NCI-H1092 (cell line): ENCODE measurements at places on chromosomes 16 and 17.

- no peak for DNase-seq
Observed at GRCh38 chr17:7997186-7997585, 5.2 kb upstream of the GUCY2D start.

- no peak for DNase-seq
Observed at GRCh38 chr17:49255125-49255524, 24.5 kb upstream of the PHOSPHO1 start.

DNA sequence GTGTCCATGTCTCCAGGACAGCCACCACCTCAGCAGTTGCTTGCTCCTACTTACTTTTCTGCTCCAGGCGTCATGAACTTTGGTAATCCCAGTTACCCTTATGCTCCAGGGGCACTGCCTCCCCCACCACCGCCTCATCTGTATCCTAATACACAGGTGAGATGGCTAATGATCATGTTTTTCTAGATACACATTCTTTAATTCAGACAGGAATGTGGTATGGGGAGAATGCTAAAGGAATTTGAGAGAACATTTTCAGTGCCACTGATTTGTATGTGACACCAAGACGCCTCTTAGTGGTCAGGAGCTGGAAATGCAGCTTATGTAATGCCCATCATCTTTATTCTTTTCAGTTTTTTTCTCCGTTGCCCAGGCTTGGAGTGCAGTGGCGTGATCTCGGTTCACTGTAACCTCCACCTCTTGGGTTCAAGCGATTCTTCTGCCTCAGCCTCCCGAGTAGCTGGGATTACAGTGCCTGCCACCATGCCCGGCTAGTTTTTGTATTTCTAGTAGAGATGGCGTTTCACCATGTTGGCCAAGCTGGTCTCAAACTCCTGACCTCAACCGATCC lies 8.9 kb upstream of the RAPGEFL1 start:
- DNase-seq, result no peak

- no peak for DNase-seq
Observed at GRCh38 chr16:53510704-53511070, 7.7 kb upstream of the AKTIP start.

- no peak for DNase-seq
Observed at GRCh38 chr16:17691899-17692176, 221.1 kb upstream of the XYLT1 start.

DNA sequence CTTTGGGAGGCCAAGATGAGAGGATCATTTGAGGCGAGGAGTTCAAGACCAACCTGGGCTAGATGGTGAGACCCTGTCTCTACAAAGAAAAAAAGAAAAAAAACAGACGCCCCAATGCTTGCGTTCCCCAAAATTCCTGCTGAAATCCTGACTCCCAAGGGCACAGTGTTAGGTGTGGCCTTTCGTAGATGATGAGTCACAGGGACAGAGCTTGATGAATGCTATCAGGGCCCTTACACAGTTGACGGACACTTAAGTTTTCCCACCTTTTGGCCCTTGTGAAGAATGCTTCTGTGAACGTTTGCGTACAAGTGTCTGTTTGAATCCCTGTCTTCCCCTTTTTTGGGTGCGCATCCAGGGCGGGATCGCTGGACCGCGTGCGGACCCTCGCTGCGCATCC lies 16.5 kb upstream of the ZNF750 start:
- no peak for DNase-seq

- DNase-seq, result no peak
Observed at GRCh38 chr16:53704445-53704813, 473 bp downstream of the FTO start.

GRCh38 chr16:53816211-53816836 lies 112.4 kb downstream of the FTO start:
- no peak for DNase-seq

DNA sequence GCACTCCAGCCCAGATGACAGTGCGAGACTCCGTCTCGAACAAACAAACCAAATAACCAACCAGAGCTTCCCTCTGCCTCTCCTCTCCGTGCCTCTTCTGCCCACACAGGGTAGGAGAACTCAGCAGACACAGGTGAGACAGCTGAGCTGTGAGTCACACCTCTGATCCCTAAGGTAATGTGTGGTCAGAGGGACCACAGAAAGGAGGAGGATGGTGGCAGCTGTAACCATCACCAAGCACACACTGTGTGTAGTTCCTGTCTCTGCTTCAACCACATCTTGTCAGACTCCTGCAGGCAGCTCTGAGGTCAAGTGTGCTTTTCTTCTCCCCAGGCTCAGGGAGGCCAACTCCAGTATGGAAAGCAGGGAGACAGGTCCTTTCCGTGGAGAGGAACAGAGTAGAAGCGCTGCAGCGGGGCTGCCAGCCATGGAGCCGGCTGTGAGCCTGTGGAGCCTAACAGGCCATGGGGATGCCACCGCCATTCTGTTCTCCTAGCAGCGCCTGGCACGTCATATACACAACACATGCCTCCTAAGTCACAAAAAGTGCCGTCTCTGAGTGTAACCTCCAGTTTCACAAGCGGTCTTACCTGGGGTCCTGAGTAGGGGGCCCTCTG lies 7.1 kb downstream of the NUDT16L1 start:
- no peak for DNase-seq

- DNase-seq, result no peak
Observed at GRCh38 chr16:2779978-2780898, 3.2 kb upstream of the ELOB start.

GRCh38 chr17:43308999-43309398 lies 75.2 kb upstream of the RNU2-1 start:
- no peak for DNase-seq

- DNase-seq, result no peak
Observed at GRCh38 chr16:65118871-65119270, 3.0 kb downstream of the CDH11 start.

DNA sequence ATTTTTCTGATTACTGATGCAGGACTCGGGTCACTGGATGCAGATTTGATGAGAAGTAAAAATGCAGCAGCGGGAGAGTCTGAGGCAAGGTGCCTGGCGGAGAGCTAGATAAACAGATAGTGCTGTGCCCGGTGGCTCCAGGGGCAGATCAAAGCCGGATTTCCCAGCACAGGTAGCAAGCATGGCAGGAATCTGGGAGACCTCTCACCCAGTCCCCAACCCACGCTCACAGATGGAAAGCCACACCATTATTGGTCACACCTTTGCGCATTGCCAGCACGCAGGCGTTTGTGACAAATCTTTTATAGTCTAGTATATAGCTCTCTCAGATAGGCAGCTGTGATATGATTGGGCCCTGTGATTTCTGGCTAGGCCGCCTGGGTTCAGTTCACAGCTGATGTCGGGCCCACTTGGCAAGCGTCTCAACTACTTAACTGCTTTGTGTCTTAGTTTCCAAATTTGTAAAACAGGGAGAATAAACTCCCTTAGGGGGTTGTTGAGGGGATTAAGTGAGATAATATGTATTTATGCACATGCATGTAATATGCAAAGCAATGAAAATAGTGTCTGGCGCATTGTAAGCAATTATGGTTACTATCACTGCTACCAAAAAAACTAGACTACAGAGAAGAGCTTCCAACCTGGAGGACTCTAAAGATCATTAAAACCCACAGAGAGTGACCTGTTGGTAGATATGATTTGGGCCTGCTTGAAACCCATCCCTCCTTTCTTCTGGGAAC lies 42.0 kb upstream of the NFAT5 start:
- DNase-seq, result no peak

- no peak for DNase-seq
Observed at GRCh38 chr16:9192746-9193145, 101.3 kb downstream of the HAPSTR1 start.

GRCh38 chr16:30786115-30786935 lies 680 bp downstream of the ZNF629 start:
- peak; percentile 7 for DNase-seq

- no peak for DNase-seq
Observed at GRCh38 chr17:20053361-20053964, 44.3 kb downstream of the SPECC1 start.

DNA sequence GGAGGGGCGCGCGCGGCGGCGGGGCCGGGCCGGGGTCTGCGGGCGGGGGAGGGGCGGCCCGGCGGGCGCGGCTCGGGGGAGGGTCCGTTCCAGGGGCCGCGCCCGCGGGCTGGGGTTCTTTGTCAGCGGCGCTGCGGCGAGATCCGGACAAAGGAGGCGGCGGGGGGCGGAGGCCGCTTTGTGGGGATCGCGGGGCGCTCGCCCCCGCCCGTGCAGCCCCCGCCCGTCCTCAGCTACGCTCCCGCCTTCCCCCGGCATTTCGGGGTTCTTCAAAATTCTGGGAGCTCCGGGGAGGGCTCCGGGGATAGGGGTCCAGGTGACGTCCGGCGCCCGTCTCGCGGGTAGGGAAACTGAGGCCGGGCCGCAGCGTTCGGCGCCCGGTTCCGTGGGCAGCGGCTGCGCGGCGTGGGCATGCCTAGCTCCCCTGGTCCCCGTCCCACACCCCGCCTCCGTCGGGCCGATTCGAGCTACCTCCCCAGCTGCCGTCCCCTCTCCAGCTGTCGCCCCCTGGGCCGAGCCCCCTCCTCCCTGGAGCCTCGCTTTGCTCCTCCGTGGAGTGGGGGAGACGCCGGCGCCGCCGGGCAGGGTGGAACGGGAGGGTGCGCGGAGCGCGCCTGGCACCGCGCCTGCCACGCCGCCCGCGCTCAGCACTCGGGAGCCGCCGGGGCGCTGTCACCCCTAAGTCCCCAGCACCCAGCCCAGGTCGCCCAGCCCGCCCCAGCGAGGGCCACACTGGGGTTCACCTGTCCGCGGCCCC lies 546 bp downstream of the SNN start:
- DNase-seq, result no peak

- no peak for DNase-seq
Observed at GRCh38 chr16:66996983-66997358, 8.6 kb downstream of the CES4A start.

- no peak for DNase-seq
Observed at GRCh38 chr17:79862771-79863440, 23.7 kb upstream of the CBX4 start.

- peak; percentile 13 for DNase-seq
Observed at GRCh38 chr17:3647769-3648555, 11.4 kb downstream of the CTNS start.

DNA sequence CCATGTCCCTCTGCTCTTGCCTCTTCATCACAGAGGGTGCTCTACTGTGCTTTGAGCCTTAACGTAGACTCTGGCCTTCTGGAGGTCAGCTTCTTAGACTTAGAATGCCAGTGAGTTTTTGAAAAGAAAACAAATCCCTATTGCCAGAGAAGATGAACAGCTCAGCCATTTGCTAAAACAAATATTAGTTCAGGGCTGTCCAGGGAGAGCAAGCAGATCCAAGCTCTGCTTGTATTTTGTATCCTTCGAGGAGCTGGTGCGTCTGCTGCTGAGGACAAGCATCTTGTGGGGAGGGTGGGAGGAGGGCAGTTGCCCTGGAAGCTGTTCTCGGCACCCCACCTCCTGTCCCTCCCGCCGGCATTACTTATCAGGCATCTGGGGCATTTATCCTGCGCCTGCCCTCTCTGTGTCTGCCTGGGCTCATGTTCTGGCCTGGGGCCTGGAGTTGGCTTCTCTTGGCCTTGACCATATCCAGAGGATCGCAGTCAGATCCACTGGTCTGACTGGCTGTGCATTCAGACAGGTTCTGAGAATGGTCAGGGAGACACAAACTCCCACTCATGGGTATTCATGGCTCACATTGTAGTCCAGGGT lies 173.1 kb upstream of the NLRP1 start:
- DNase-seq, result no peak

DNA sequence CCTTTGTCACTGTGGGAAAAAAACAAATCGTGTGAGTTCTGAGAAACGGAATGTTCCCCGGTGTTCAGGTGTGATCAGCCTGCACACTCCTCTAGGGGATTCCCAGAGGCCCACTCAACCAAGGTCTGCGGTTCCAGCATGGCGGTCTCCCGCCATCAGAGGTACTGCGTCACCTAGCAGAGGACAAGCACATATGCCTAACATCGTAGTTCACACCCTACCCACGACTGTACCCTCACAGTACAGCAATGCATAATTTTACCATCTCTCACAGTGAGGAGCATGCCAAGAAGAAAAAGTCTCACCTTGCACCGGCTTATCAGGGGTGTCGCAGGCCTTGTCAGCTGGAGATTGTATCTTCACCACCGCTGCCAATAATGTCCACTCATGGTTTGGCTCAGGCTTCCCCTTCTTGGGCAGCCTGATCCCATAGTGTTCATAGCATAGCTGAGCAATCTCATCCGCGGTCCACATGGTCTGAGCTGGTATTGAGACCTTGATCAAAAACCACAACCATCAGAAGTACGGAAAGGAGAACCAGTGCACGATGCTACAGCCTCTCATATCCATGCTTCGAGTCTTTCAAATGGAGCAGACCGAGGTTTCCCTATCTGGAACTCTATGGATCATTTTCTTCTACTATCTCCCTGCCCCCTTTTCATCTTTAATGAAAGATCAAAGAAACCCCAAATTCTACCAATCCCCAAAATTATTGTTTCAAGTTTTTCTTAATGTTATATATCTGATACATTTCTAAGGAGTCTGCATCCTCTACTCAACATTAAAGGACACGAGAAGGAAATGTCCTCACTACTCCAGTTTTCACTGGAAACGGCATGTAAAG lies 2.5 kb downstream of the ADAT1 start:
- no peak for DNase-seq

DNA sequence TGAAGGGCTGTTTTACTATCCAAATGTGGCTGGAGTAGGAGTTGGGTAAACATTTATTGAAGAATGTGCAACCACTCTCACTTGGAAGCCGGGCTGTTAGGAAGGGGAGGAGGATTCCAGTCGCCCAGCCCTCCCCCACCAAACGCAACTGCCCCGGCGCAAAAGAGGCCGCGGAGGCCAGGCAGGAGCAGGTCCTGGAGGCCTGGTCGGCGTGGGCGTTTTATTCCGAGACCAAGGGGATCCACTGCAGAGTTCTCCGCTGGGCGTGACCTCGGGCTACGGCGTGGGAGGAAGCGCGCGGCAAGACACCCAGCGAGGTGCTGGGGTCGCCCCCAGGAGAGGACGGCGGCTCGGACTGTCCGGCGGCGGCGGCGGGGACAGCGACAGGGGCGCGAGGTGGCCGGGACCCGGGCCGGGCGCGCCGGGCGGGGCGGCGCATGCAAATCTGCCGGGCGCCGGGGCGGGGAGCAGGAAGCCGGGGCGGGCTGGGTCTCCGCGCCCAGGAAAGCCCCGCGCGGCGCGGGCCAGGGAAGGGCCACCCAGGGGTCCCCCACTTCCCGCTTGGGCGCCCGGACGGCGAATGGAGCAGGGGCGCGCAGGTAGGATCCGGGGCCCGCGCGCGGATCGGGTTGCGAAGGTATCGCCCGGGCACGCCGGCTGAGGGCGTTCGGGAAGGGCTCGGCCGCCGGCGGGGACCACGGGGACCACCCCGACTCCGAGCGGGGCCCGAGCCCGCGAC lies at the start of gene IL4R:
Gene IL4R, plus strand, starts transcription at position 553 of the 739 bp plus-strand sequence. CDS start 26,230 bp downstream, outside the sequence.
- DNase-seq, result no peak

DNA sequence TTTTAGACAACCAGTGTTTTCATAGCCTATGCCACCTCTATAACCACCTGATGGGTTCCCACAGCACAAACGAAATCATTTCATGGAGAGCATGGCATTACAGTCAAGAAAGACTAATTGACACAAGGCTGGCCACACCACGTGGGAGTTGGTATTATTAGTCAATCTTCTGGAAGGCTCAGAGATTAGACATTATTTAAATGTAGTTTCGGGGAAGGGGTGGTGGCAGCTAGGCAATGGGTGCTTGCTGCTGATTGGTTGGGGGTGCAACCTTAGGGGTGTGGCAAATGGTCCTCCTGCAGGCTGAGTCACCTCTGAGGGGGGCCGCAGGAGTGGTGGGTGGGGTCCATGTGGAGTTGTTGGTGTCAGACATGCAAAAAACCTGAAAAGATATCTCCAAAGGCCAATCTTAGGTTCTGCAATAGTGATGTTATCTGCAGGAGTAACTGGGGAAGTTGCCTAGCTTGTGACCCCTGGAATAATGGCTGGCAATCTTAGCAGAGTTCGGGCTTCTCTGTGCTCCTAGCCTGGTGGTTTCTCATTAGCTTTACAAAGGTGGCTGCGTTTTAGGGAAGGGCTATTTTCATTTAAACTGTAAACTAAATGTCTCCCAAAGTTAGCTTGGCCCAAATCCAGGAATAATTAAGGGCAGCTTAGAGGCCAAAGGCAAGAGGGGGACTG lies 4.6 kb downstream of the TEN1 start:
- DNase-seq, result no peak
